Thyroid gland (tissue), 4 donors: ENCODE measurements at places on chromosomes 2 and 18. TPM values are rescaled to one million over a fixed set of nuclear protein-coding genes. Genes with fewer than 3 reads are reported as not detected.

The TRPM8 gene
- total RNA-seq = not detected

The MRO gene
- total RNA-seq = 11.7 TPM

The CHST9 gene
- 0.13 TPM for total RNA-seq

The ZBTB14 gene
- total RNA-seq = 16.1 TPM

The SLC30A3 gene
- 0.98 TPM for total RNA-seq

The RUFY4 gene
- total RNA-seq = not detected

The RNF25 gene
- 23.4 TPM for total RNA-seq

The STARD6 gene
- not detected for total RNA-seq
